ENCODE measurements at places on chromosomes 2 and 18.

DNA sequence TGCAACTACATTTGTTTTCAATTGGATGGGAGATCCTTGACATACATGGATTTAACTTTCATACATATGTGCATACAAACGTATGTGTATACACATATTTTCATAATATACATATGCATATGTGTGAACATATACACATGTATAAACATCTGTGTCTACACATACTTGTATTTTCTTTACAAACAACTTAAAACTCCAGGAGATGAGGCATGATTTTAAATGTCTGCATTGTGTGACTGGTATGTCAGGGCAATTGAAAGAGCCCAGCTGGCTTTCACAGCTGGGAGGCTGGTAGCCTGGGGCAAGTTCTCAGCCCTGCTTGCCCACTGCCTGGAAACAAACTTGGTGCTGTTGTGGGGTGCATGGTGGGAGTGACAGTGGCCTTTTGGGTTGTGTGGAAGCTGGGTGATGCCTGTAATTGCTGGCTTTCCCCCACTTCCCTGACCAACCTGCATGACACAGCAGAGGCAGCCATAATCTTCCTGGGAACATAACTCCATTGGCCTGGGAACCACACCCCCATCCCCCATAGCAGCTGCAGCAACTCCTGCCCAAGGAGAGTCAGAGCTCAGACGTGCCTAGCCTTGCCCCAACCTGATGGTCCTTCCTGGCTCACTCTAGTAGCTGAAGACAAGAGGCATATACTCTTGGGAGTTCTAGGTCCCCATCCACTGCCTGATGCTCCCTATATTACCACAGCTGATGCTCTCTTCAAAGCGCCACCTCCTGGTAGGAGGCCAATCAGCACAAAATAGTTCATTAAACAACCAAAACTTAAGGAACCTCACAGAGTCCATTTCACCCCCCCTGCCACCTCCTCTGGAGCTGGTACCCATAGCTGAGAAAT, 158.3 kb downstream of the CERS6 start:
- DNase-seq: no peak

- DNase-seq: no peak
Measured at GRCh38 chr2:8491296-8492027, 190.4 kb upstream of the ID2 start.

- DNase-seq: no peak
Measured at GRCh38 chr2:151350579-151351195, 6.7 kb upstream of the TNFAIP6 start.

DNA sequence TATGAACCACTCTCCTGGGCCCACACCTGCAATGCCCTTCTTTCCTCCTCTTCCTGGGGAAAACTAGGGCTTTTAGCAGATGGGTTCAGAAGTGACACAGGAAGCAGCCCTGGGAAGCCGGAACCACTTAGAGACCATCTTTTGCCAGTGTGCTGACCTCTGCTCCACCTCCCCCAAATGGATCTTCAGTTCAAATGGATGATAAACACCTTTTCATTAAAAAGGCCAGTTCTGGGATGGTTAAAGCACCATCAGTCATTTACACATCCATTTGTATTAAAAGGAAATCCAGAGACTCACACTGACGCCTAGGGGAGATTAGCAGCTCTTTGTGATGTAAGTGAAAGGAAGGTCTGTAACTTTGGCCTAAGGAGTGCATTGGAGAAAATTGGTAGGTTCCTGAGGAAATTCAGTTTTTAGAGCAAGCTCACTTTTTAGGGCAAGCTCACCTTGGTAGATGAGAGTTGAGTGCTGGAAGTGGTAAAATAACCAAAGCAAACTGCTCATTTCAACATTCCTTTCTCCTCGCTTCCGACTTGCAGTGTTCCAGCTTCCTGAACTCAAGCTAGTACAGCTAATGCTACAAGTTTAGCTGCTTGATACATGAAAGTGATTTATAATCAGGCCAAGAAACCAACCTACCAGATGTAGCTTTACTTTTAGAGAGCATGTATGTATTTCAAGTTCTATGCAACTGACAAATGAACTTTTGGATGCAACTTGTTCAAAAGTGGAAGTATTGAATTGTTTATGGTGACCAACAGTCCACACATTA, 47.7 kb downstream of the ACTR2 start:
- no peak for DNase-seq

DNA sequence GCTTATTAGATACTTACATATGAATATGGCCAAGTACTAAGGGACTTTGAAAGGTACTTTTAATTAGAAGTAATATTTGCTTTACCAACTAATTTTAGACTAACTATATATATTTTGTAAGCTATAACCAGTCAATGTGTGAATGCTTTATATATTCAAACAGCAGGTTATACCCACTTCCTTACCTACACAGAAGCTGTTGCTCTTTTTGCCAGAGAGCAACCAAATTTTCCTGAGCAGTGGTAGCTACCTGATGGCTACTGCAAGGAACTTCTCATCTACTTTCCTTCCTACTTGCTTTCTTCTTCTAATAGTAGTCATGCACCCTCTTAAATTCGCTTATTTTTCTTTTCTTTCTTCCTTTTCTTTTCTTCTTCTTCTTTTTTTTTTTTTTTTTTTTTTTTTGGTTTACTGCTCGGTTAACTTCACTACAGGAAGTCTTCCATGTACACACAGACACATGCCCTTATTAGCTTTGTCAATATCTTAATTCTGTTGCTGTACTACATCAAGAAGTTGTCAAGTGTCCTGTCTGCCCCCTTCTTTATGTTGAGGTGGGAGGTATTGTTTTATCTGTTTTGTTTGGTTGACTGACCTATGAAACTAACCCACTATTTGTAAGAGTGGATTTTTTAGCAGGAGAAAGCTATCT, 95.0 kb downstream of the EPC2 start:
- no peak for DNase-seq

- DNase-seq: peak; percentile 82
Measured at GRCh38 chr2:45964223-45964841, 312.9 kb downstream of the PRKCE start.

DNA sequence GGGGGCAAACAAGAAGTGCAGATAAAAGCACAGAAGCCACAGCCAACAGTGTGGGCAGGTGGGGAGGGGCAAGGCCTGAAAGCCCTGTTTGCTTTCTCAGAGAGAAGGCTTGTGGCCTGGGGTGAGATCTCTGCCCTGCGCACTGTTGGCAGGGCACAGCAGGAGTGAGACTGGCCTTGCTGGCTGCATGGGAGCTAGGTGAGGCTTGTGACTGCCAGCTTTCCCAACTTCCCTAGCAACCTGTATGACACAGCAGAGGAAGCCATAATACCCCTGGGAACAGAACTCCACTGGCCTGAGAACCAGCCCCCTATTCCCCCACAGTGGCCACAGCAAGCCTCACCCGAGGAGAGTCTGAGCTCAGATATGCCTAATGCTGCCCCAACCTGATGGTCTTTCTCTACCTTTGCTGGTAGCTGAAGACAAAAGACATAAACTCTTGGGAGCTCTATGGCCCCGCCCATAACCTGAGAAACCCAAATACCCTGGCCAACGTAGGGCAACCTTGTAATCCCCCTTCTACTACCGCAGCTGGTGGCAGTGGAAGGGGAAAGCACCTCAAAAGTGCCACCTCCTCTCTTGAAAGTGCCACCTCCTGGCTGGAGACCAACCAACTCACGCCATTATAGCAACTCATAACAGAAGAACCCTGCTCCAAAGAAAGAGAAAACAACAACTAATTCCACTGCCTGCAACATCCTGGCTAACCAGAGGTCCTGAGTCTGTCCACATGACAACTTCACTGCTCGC, 44.4 kb downstream of the LCT start:
- DNase-seq: no peak

DNA sequence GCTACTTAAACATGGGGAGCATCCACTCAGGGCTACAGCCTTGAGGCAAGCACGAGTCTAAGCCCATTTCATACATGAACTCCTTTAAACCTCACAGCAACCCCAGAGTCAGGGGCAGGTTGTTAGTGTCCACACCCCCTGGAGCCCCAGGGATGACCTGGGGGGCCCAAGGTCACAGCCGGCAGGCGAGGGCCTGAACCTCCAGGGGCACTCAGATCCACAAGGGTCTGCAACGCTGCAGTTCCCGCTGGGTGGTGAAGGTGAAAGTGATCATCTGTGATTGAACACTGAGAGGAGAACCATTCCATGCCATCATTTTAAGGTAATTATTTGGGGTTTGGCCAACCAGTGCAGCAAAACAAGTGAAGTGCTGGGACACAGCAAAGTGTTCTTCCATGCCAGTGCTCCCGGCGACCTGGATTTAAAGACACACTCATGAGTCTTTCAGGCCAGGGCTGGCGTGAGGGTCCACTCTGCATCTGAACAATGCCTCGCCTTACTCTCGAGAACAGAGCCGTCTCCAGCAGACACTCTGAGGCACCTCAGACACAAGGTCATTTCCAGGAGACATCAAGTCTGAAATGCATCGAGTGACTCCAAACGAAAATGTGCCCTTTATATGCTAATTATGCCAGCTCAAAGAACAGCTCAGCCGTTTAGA, 61.6 kb upstream of the SNTG2 start:
- DNase-seq: no peak

DNA sequence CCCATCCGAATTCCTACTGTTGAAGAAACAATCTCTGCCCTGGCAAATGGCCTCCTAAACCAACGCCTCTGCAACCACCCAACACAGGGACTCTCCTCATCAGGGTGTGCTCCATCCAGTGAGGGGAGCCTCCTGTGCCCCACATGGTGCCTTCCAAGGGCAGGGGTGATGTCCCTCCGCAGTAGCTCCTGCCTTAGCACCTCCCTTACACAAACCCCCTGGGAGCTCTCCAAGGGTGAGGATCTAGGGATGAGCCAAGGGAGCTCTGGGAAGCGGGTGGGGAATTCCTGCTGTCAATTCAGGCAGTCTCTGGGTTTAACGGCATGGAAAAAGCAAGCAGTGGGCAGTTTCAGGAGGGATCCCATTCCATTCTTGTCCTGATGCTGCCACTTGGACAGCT, 3.8 kb downstream of the GALNT14 start:
- DNase-seq: no peak

GRCh38 chr18:55318951-55319441, 269.0 kb downstream of the TCF4 start:
- DNase-seq: no peak

DNA sequence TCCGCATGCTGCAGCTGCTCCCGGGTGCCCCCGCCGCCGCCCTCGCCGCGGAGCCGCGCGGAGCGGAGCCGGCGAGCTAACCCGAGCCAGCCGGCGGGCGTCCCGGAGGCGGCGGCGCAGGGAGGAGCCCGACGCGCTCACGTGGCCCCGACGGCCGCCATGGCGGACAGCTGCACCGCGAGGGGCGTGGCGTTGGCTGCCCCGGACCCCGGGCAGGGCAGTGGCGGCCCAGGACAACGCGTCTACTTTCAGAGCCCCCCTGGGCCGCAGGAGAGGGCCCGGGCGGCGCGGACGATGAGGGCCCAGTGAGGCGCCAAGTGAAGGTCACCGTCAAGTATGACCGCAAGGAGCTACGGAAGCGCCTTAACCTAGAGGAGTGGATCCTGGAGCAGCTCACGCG, 30.0 kb upstream of the CCNYL1 start:
- DNase-seq: no peak

DNA sequence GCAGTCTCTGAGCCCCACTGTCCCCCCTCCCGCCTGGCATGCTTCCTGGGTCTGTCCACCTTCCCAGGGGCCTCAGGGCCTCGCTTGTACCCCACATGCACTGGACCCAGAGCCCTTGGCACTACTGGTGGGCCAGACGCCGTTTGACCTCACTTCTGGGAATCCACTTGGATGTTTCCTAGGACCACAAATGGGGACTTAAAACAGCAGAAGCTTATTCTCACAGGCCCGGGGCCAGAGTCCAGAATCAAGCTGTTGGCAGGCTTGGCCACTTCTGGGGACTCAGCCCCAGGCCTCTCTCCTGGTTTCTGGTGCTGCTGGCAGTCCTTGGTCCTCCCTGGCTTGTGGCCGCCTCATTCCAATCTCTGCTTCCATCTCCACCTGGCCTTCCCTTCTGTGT, 19.6 kb downstream of the ANO7 start:
- DNase-seq: no peak

DNA sequence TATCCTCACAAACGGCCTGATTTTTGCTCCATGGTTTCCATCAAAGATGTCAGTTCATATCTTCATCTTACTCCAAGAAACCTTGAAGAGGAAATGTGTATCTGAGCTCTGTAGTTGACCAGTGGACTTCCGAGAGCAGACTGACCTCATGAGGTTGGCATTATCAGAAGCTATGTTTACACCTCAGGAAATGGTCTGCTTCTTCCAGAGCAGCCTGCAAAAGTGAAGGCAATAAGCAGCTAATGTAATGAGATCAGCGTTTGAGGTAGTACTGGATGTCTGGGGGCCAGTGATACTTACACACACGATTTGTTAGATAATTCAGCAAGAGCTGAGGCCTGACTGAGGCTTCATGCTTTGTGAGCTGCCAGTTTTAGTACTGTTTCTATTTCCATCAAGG, 189.7 kb downstream of the LRRTM1 start:
- DNase-seq: no peak

DNA sequence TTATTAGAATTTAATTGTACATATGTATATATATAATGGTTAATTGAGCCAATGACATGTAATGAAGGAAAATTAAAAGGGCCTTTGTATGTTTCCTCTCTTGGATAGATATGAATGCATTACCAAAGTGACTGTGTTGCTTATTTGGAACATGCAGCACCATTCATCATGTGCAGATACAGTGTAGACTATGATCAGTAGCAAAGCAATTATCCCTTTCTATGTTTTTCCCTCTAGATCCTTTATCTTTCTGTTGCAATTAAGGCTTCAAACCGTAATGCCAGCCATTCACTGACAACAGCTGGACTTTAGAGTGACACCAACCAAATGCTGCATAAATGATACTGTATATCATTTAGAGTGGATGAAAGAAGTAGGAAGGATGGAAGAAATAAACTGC, 565.2 kb downstream of the NRXN1 start:
- no peak for DNase-seq

- no peak for DNase-seq
Measured at GRCh38 chr18:64254399-64255093, 105.7 kb upstream of the LINC00305 start.

DNA sequence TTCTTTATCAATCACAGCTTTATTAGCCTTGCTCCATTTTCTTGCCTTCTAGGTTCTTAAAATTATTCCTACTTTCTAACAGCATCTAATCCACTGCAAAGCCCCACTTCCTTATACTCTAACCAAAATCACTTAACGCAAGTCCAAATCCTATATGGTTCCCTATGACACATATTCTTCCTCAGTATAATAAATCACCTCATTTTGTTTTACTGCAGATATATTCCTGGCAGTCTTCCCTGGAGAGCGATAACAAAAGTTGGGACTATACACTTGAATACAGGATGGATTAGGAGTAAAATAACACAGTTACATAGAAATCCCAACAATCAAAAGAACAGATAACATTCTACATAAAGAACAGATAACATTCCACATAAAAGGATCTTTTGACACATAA, 144.8 kb downstream of the ATAD2B start:
- no peak for DNase-seq

- DNase-seq: no peak
Measured at GRCh38 chr2:235416858-235417499, 76.9 kb upstream of the AGAP1 start.

DNA sequence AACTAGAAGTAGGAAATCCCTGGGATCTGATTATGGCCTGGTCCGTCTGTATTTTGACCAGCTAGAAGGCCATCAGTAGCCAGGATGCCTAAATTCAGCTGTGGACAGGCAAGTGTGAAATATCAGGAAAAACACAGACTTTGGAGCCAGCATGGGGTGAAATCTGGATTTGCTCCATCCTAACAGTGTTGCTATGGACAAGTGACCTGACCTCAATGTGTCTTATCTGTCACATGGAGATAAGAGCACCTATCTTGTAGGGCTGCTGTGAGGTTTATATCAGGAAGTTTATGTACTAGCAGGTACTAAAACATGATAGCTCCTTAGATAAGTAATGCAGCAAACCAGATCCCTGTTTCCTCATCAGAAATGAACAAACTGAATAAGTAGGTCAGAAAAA, 460.4 kb downstream of the STK39 start:
- DNase-seq: no peak

GRCh38 chr2:238157506-238158017, 1.2 kb upstream of the ERFE start:
- DNase-seq: no peak
